Peyer's patch (tissue), 4 donors: ENCODE measurements at places on chromosomes 16 and 17. TPM values are rescaled to one million over a fixed set of nuclear protein-coding genes. Genes with fewer than 3 reads are reported as not detected.

DNA sequence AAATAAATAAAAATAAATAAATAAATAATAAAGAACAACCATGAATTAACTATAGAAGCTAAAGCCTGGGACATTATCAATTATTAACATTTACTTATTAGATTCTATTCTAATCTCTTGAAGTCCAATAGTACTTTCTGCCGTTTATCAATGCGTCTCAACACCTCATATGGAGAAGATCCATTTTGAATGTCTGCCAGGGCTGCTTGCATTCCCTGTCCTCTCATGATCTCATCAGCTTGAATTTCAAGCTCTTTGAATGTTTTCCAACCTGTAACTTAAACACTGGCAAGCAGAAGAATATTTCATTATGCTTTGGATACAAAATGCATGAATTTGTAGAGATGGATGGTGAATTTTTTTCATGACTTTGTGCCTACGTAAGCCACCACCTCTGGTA, 191.9 kb upstream of the ANKFN1 start:
- H3K4me1 ChIP-seq = no peaks in the 10 kb centered on the region
- no peaks in the 10 kb centered on the region for H3K27me3 ChIP-seq
- H3K4me3 ChIP-seq = no peak overlapping the region
- H3K36me3 ChIP-seq = no peaks in the 10 kb centered on the region

DNA sequence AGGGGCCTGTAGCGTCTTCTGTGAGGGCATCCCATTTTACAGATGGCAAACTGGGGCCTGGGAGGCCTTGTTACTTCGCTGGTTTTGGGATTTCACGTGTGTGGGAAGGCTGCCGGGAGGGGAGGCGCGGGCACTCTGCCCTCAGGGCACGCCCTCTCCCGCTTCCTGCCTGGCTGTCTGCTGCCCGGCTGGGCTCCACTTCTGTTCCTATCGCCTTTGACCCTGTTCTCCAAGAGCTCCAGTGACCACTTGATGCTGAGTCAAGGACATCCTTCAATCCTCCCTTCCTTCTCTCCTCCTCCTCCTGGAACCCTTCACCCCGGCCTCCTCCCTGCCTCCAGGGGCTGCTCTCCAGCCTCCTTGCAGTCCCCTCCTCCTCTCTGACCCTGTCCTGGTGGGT, 16.0 kb downstream of the SPNS3 start:
- no peak overlapping the region for H3K4me3 ChIP-seq
- H3K27ac ChIP-seq = no peak overlapping the region
- no peak for DNase-seq
- H3K36me3 ChIP-seq = no peaks in the 10 kb centered on the region

DNA sequence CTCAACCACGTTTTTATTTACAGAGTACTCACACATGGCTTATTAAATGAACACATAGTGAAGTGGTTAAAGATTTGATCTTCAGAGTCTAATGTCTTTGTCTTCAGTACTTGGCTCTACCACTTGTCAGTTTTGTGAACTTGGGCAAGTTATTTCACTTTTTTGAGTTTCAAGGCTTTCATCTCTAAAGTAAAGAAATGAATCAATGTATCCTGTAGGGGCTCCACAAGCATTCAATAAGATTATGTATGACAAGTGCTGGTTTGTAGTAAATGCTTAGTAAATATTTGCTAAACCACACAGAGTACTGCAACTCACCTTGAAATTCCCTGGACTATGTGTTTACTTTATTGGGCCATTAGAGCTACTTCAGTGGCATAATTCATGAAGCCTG, 446.0 kb upstream of the GOT2 start:
- H3K4me1 ChIP-seq = no peaks in the 10 kb centered on the region
- H3K36me3 ChIP-seq = no peaks in the 10 kb centered on the region
- no peak overlapping the region for H3K27ac ChIP-seq

DNA sequence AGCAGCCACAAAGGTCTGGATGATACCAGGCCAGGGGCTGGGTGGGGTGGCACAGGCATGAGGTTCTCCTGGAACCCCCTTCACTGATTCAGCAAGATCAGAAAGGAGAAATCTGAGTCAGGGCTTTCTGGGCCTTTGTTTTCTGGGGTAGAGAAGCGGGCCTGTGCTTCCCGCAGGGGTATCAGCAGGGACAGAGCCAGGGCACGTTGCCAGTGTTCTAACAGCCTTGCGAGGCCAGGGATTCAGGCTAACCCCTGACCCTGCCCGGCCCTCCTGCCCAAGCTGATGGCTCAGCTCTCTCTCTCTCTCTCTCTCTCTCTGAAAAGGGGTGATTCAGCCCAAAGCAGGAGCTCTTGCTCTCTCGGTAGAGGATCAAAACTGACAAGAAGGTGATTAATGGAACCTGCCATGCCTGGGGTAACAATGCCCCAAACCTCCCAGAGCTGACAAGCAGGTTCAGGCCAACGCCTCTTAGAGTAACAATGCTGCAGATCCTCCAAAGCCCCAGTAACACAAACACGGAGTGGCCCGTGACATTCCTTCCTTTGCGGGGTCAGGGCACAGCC, 2.0 kb upstream of the KRT13 start:
- peaks cover 18% of the 10 kb centered on the region for H3K4me1 ChIP-seq
- H3K27ac ChIP-seq = no peak overlapping the region
- no peaks in the 10 kb centered on the region for H3K36me3 ChIP-seq

The EVI2A gene
- 5.8 TPM for total RNA-seq

- H3K36me3 ChIP-seq = no peaks in the 10 kb centered on the region
- no peak overlapping the region for H3K4me3 ChIP-seq
- no peaks in the 10 kb centered on the region for H3K4me1 ChIP-seq
- H3K27ac ChIP-seq = no peak overlapping the region
Measured at GRCh38 chr16:63998-64913, 8.2 kb downstream of the RHBDF1 start.

The DNAH9 gene
- not detected for total RNA-seq

GRCh38 chr16:89720551-89720812, 216 bp downstream of the VPS9D1 start:
- peaks cover 25% of the 10 kb centered on the region for H3K36me3 ChIP-seq
- H3K4me3 ChIP-seq = peak overlapping the region; percentile 91
- H3K4me1 ChIP-seq = peaks cover 40% of the 10 kb centered on the region
- H3K27me3 ChIP-seq = no peaks in the 10 kb centered on the region
- DNase-seq = peak; percentile 82

The CSH2 gene
- not detected for total RNA-seq

- no peak for DNase-seq
- H3K27ac ChIP-seq = no peak overlapping the region
- H3K27me3 ChIP-seq = no peaks in the 10 kb centered on the region
- H3K36me3 ChIP-seq = no peaks in the 10 kb centered on the region
- no peak overlapping the region for H3K4me3 ChIP-seq
Measured at GRCh38 chr16:52252680-52253079, 294.3 kb downstream of the TOX3 start.

The SP6 gene
- total RNA-seq = 6.8 TPM

- H3K27me3 ChIP-seq = no peaks in the 10 kb centered on the region
- H3K27ac ChIP-seq = no peak overlapping the region
- H3K36me3 ChIP-seq = no peaks in the 10 kb centered on the region
Measured at GRCh38 chr16:83215406-83216001, 588.7 kb downstream of the CDH13 start.

The HOXB3 gene
- total RNA-seq = 68.1 TPM

DNA sequence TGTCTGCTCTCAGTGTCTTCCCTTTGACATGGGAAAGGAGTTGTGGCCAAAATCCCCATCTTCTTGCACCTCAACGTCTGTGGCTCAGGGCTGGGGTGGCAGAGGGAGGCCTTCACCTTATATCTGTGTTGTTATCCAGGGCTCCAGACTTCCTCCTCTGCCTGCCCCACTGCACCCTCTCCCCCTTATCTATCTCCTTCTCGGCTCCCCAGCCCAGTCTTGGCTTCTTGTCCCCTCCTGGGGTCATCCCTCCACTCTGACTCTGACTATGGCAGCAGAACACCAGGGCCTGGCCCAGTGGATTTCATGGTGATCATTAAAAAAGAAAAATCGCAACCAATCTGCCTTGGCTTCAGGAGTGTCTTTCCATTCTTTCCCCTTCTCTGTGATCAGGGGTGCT, 918 bp upstream of the MRM1 start:
- H3K4me1 ChIP-seq = peaks cover 7% of the 10 kb centered on the region
- peaks cover 3% of the 10 kb centered on the region for H3K36me3 ChIP-seq
- H3K4me3 ChIP-seq = peak overlapping the region; percentile 63

The TBC1D3E gene
- total RNA-seq = not detected

- H3K27ac ChIP-seq = no peak overlapping the region
- DNase-seq = no peak
- H3K27me3 ChIP-seq = no peaks in the 10 kb centered on the region
- no peaks in the 10 kb centered on the region for H3K36me3 ChIP-seq
- no peak overlapping the region for H3K4me3 ChIP-seq
- no peaks in the 10 kb centered on the region for H3K4me1 ChIP-seq
Measured at GRCh38 chr16:74201576-74201975, 95.0 kb upstream of the PSMD7 start.

The RUSF1 gene
- total RNA-seq = 124 TPM

The CDH11 gene
- 2.1 TPM for total RNA-seq

DNA sequence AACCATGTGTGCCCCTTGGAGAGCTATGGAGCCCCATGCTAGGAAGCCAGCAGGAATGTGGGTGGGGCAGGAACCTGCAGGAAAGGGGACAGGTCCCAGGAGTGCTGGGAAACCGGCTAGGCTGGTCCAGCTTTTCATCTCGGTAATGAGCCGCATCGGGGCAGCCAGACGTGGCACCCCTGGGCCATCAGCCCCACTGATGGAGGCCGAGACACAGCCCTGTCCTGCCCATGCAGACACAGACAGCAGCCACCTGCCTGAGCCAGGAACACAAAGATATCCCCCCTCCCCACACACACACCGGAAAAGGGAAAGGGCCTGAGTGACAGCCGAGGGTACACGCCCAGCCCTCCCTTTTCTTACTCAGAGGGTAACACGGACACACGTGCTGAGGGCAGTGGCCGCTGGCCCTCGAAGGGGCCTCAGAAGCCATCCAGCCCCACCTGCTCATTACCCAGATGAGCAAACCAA, 18.1 kb downstream of the PPL start:
- no peak overlapping the region for H3K4me3 ChIP-seq
- H3K4me1 ChIP-seq = no peaks in the 10 kb centered on the region
- H3K27me3 ChIP-seq = no peaks in the 10 kb centered on the region
- no peak overlapping the region for H3K27ac ChIP-seq
- no peak for DNase-seq

- no peak for DNase-seq
- no peak overlapping the region for H3K27ac ChIP-seq
- no peaks in the 10 kb centered on the region for H3K36me3 ChIP-seq
- H3K4me1 ChIP-seq = no peaks in the 10 kb centered on the region
- H3K27me3 ChIP-seq = no peaks in the 10 kb centered on the region
- no peak overlapping the region for H3K4me3 ChIP-seq
Measured at GRCh38 chr17:34307110-34307509, 12.1 kb upstream of the CCL8 start.

DNA sequence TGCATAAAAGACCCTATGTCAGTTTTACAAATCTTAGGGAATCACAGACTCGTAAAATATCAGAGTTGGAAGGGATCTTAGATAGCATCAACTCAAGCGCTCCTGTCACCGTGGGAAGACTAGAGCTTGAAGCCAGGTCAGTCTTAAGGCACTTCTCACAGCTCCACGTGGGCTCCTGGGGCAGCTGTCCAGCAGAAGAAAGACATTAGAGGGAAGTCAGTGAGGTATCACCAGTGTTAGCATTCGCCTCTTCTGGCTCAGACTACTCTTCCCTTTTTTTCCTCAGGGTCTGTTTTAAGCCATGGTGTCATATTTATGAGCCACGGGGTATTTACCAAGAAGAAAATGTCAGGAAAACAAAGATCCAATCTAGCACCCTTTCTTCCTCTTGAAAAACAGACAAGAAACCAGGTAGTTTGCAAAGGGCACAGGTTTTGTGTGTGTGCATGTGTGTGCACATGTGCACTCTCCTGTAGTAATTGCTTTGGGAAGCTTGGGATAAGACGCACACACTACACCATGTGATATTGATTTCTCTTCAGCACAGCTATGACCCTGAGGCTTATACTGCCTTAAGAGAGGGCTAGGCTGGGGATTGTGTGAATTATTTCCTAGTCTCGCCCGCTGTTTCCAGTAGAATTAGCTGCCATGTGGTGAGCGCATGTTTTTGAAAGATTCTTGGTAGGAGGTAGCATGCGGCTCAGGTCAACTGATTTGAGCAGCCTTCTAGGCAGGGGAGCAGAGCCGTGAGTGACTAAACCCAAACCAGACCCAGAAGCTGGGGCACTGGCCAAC, 61.0 kb upstream of the ELAC2 start:
- H3K36me3 ChIP-seq = no peaks in the 10 kb centered on the region
- no peak overlapping the region for H3K27ac ChIP-seq
- no peaks in the 10 kb centered on the region for H3K4me1 ChIP-seq
- H3K27me3 ChIP-seq = no peaks in the 10 kb centered on the region
- no peak for DNase-seq
- H3K4me3 ChIP-seq = no peak overlapping the region

DNA sequence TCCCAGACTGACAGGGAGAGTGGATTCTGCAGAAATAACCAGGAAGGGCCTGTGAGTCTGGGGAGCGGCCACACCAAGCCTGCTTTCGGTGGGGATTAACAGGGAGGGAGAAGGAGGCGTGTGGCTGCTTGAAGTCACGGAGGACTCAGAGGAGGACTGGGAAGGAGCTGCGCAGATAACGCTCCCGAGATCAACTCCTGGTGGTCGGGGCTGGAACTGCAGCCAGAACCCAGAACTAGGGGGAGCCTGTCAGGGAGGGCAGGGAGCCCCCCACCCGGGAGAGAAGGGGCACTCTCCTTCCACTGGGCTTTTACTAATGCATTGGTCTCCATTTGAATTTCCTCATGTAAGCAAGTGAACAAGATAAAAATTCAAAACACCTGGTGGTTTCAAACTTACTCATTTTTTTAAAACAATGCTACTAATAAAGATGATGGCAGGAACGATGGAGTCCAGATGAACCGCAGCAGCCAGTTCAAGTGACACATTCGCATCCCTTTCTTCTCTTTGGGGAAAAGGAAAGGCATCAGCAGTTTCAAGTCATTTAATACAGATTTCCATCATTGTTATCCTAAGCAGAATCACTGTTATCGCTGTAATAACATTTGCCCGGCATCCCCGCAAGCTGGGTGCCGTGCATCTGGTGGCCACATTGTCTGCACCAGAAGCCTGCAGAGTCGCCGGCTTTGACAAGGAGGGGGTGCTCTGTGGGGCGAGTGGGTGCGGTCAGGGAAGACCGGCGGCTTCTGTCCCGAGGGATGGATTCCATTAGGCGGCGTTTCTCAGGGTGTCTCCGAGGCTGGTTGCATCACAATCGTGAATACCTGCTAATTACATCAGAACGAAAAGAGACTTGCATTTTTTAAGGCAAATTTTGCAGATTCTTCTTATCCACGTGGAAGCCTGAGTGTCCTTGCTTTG, 183.0 kb downstream of the FOXL1 start:
- H3K4me1 ChIP-seq = no peaks in the 10 kb centered on the region
- H3K27ac ChIP-seq = no peak overlapping the region
- H3K4me3 ChIP-seq = no peak overlapping the region

The SNX20 gene
- total RNA-seq = 2.7 TPM

- H3K36me3 ChIP-seq = no peaks in the 10 kb centered on the region
- no peak for DNase-seq
- no peak overlapping the region for H3K4me3 ChIP-seq
- H3K4me1 ChIP-seq = no peaks in the 10 kb centered on the region
Measured at GRCh38 chr17:10041916-10042588, 137.0 kb upstream of the RCVRN start.

GRCh38 chr16:6863135-6863534, 469.5 kb upstream of the RBFOX1 start:
- no peaks in the 10 kb centered on the region for H3K36me3 ChIP-seq
- H3K27me3 ChIP-seq = no peaks in the 10 kb centered on the region
- no peaks in the 10 kb centered on the region for H3K4me1 ChIP-seq
- DNase-seq = no peak
- no peak overlapping the region for H3K4me3 ChIP-seq

GRCh38 chr17:32927724-32928585, at the start of gene TMEM98:
TMEM98 (plus strand) TSS chr17:32928153; CDS start chr17:32931529, 3,376 bp downstream.
- no peaks in the 10 kb centered on the region for H3K4me1 ChIP-seq
- H3K4me3 ChIP-seq = peak within 1 kb of the TSS; percentile 57
- H3K36me3 ChIP-seq = no peaks in the 10 kb centered on the region
- H3K27ac ChIP-seq = peak within 1 kb of the TSS; percentile 72

- no peaks in the 10 kb centered on the region for H3K4me1 ChIP-seq
- no peaks in the 10 kb centered on the region for H3K36me3 ChIP-seq
- no peak overlapping the region for H3K4me3 ChIP-seq
Measured at GRCh38 chr17:33847900-33848299, 407.2 kb upstream of the CCL2 start.
